ENCODE measurements at places on chromosomes 3 and 15.

GRCh38 chr15:40844696-40845030 lies 815 bp downstream of the SPINT1 start:
- DNase-seq: no peak

- DNase-seq: no peak
These were observed 309.3 kb upstream of the UBE2E2 start for GRCh38 chr3:22893644-22894325.

DNA sequence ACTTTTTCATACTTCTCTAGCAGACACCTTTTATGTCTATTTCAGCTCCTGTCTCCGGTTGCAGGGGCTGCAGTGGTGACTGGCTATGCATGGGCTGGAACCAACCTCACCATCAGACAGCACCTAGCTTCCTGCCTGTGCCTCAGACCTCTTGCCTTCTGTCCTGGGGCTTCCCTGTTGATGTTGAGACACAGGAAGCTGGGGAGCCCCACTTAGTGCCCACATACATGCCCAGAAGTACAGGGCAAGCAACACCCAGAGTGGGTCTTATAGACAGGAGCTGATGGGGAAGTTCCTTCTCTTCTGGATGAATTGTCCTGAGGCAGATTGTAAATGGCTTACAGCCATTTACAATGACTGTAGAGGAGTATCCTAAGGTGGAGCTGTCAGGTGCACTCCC lies 65.3 kb upstream of the SIAH2 start:
- no peak for DNase-seq

- no peak for DNase-seq
These were observed 59.9 kb downstream of the CFAP20DC start for GRCh38 chr3:58989955-58990354.

- DNase-seq: no peak
These were observed 64.4 kb downstream of the MAGEF1 start for GRCh38 chr3:184647405-184647936.

DNA sequence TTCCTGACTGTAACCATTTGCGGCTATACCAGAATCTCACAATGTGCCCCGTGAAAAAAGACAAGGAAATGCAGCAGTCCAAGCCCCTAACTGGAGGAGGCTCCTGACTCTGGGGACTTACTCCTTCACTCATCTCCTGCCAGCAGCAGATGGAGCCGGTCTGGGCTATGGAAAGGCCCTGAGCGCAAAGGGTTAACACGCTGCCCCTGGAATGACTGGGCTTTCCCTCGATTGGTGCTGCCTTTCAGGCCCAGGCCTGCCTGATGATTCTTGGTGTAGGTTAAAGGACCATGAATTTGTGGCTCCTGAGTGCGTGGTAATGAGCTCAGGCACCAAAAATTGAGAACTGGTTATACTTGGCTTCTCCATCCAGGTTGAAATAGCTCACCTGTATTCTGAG lies 42.3 kb upstream of the GALNT15 start:
- DNase-seq: no peak

- no peak for DNase-seq
These were observed 567.3 kb upstream of the ZNF385D start for GRCh38 chr3:22318325-22318724.

GRCh38 chr3:80142714-80143113 lies 374.9 kb upstream of the ROBO1 start:
- DNase-seq: no peak

- DNase-seq: no peak
These were observed 516.7 kb upstream of the CFAP20DC start for GRCh38 chr3:59566481-59566975.

- no peak for DNase-seq
These were observed 53.6 kb downstream of the TMEM39A start for GRCh38 chr3:119409844-119410243.

GRCh38 chr3:66517241-66517640 lies 16.4 kb upstream of the LRIG1 start:
- no peak for DNase-seq

DNA sequence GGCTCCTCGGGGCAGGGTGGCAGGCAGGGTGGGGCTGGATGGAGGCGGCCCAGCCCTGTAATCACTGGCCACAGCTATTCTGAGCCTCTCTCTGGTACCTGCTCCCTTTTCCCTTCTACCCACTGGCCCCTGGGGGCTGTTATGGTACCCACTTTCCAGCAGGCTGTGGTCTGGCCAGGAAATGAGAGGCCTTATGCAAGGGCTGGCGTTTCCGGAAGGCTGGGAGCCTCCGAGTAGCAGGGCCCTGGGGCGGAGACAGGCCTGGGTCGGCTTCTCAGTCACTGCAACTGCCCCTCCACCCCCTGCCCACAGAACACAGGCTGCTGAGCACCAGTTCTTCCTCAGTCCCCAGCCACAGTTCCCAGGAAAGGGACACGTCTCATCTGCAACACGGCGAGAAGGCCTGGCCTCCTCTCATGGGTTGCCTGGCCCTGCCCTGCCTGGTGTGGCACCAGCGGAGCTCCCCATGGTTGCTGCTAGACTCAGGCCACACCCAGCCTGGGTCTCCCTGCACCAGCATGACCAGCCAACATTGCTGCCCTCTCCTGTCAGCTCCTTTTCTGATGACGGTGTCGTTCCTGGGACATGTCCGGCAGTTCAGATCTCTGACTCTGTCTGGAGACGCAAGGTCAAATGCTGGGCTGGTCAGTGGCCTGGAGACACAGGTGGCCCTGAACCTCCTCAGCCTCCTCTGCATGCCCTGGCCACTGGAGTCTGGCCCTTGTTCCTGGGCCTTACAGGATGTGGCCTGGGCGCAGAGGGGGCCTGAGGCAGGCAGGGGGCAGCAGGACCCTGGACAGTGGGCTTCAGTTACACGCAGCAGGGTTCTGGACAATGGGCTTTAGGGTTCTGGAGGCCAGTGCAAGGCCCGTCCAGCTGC lies 6.5 kb downstream of the CHST13 start:
- no peak for DNase-seq

- DNase-seq: no peak
These were observed 5.1 kb downstream of the GP9 start for GRCh38 chr3:129065720-129066073.

GRCh38 chr15:98937413-98938104 lies 70.0 kb downstream of the PGPEP1L start:
- DNase-seq: no peak

- DNase-seq: no peak
These were observed 51.3 kb upstream of the CADPS start for GRCh38 chr3:62926494-62926893.

- DNase-seq: no peak
These were observed 252.0 kb downstream of the CACNA2D3 start for GRCh38 chr3:54374214-54374852.

DNA sequence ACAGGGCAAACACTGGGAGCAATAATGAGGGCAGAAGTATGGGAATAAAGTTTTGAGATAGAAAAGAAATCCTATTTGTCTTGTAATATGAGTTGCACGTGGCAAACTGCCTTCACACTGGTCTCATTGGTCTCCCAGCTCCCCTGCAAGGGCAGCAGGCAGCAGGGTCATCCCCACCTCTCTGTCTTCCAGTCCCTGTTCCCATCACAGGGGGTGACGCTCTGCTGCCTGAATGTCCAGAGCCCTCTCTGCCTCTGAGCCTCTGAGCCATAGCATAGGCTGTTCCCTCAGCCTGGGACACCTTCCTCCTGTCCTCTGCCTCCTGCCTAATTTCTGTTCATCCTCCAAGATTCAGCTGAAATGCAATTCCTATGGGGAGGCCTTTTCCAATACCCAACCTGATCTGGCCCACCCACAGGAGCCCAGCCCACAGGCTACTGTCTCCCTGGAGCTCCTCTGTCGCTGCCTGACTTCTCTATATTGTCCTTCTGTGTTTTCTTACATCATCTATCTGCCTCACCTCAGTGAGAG lies 12.1 kb upstream of the SKOR1 start:
- DNase-seq: no peak

GRCh38 chr15:85854345-85855097 lies 59.8 kb upstream of the KLHL25 start:
- DNase-seq: no peak

DNA sequence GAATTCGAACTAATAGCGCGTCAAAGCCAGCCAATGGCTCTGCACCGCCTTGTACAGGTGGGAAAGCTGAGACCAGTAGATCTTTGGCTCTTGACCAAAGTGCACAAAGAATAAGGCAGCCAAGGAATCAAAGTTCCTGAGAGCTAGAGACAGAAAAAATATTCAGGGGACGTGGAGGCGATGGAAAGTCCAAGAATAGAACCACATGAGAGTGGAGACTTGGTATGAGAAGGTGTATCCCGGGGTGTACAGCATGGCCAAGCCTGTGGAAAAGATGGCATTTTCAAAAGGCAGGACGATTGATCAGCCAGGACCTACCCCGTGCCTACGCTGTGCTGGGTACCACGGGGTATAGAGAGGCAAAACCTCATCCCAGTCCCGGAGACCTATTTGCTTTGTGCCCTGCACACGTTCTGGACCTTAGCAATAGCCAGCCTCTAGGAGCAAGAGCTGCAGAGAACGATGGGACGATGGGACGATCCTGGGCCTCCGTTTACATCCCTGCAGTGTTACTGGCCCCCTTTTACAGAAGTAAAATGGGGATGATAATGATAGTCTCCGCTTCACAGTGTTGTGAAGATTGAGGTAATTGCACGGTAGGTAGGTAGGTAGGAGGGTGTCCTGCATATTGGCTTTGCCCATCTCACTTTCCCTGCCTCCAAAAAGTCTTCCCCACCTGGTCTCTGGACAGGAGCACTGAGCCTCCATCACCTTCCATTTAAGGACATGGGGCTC lies 583 bp upstream of the RBSN start:
- no peak for DNase-seq

DNA sequence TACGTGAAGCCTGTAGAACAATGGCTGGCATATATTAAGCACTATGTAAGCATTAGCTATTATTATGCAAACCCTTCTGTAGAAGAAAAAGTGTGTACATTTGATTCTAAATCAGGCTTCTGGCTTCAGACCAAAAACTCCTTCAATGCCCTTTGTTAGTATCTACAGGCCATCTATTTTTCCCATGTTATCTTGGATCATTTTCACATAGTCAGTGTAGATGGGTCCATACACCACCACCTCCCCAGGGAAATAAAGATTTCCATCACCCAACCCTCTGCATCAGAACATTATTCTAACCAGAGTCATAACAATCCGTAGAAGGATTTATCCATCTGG lies 8.0 kb upstream of the KLHL6 start:
- no peak for DNase-seq

DNA sequence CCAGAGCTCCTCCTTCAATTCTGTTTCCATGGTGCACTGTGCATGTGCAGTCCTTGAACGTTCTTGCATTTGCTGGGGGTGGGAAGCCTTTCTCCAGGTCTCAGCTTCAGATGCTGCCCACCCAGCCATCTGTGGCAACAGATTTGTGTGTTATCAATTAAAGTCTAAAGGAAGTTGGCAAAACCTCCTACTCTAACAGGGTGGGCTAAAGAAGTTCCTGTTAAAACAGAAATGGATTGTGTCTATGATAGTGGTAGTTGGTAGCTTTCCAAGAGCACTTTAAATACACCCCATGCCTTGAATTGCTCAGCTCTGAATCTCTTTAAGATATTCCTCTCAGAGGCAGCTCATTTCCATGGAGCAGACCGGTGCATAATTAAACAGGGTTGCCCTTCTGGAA lies 488.0 kb upstream of the SUCLG2 start:
- DNase-seq: no peak

DNA sequence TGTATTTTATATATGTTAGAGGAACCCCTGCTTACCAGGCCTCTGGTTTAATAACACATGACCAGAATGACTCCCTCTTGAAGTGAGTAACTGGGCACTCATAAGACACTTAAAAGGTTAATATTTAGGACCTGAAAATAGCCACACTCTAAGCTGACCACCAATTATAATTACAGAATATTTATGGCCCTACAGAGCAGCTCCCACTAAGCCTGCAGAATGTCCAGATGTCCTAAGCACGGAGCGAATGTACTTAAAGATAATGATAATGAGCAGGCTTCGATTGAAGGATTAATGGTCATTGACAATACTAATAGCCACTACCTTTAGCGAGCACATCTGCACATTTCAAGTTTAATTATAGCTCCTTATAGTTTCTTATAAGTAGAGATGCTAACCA lies 22.8 kb upstream of the KCTD6 start:
- DNase-seq: no peak

Measured in activated T-helper 1 cell treated with anti-CD3 and anti-CD28 coated beads, Interleukin-2, amount 50 U/mL, for 16 hours (primary cell).